ENCODE measurements at places on chromosomes 2 and 18.

- DNase-seq = no peak
Measured at GRCh38 chr2:201138401-201138970, 22.5 kb downstream of the CFLAR start.

- no peak for DNase-seq
Measured at GRCh38 chr2:40489678-40489960, 37.7 kb upstream of the SLC8A1 start.

DNA sequence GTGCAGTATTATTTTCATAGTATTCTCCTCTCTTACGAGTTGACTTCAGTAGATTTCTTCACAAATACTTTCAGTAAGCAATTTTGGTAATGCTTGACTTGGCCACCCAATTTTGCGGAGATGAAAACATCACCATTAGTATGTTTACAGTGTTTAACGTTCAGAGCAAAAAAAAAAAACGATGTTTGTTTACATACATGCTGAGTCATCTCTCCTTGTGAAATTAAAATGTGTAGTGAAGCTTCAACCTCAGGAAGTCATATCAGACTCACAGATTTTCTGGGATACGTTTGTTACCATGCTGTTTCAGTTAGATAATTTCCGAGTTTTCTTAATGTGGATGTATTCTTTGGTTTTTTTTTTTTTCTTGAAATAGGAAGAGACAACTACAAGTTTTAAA is 100.1 kb downstream of the CTNNA2 start:
- no peak for DNase-seq

DNA sequence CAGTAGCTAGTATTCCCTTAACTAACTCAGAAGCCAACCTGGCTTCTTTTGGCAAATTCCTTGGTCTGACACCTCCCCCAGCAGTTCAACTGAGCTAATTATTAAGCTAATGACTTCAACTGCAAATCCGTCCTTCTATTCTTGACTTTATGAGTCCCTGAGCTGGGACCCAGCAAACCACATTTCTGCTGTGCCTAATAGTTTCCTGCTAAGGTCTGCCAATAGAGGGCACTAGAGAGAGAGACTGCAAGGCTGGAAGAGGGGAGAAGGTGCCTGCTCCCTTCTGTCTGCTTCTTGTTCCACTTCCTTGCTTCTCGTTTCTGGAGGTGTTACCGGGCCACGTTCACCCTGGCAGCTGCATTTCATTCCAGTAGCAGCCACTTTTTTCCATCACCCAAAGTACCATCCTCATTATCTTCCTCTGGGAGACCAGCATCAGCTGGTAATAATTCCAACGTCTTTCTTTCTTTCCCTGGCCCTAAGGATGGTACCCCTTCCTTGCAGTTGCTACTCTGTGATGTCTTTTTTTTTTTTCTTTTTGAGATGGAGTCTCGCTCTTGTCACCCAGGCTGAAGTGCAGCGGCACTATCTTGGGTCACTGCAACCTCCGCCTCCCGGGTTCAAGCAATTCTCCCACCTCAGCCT is 352.0 kb downstream of the TNS1 start:
- DNase-seq = no peak

DNA sequence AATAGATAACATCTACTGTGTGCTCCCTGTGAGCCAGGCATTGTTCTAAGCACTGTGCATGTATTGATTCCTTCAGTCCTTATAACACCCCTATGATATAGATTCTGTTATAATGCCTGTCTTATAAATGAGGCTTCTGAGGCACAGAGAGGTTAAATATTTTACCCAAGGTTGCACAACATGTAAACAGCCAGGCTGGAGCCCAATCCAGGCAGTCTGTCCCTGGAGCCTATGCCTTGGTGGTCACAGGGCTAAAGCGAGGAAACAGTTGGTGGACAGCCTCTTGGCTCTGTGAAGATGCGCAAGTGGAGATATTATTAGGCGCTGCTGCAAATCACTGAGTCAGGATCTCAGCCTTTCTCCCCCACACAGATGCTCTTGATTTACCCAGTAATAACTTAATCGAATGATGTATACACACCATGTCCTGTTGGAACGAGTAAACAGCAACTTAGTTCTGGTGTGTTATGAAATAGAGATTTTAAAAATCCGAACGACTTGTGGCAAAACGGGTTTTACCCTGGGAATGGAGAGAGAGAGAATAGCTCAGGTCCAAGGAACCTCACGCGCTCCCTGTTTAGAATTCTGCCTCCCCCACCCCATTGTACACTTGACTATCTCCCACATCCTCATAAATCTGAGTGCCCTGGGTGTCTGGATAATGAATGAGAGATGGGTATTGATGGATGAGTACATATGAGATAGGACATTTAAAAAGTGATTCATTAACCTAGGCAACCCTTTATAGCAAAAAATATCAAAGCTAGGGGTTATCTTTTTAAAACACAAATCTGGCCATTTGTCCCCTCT is 231.9 kb downstream of the BCL2 start:
- no peak for DNase-seq
